Stimulated activated CD8-positive, alpha-beta memory T cell treated with anti-CD3 and anti-CD28 coated beads, Interleukin-4, amount 100 ng/mL, for 1 hour (primary cell): ENCODE measurements at places on chromosomes 4 and X.

DNA sequence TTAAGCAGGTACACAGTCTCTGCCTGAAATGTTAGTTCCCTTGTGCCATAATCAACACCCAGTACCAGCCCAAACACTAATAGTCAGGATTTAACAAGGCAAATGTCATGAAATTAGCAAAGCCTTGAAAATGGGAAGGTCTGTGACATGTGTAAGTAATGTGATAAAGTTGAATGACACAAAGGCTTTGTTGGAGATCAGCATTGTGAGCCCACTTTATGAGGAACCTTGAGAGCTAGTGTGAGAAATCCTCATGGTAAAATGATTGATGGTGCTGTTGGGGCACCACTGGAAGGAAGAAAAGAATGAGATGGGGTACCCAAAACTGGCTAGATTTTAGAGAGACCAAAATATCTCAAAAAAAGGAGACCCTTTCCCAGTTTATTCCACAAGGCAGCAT lies 3.3 kb upstream of the LIN54 start:
- DNase-seq, result no peak

- DNase-seq, result no peak
Observed at GRCh38 chrX:155611302-155611701, 1.4 kb downstream of the TMLHE start.

- no peak for DNase-seq
Observed at GRCh38 chrX:39260965-39261364, 459.7 kb downstream of the MID1IP1 start.

GRCh38 chrX:14801136-14801535 lies 71.7 kb downstream of the FANCB start:
- DNase-seq, result no peak

DNA sequence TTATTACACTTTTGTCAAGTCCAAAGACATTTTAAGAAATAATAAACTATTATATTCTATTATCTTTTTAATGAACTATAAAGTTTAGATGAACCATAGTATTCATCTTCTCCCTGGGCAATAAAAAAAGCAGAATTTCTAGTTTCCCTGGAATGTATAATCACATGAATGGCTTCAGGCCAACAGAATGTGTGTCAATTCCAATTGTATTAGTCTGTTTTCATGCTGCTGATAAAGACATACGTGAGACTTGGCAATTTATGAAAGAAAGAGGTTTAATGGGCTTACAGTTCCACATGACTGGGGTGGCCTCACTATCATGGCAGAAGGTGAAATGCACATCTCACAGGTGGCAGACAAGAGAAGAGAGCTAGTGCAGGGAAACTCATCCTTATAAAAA lies 70.7 kb upstream of the ANXA10 start:
- no peak for DNase-seq

GRCh38 chr4:183816882-183817509 lies 88.1 kb upstream of the STOX2 start:
- DNase-seq, result no peak

DNA sequence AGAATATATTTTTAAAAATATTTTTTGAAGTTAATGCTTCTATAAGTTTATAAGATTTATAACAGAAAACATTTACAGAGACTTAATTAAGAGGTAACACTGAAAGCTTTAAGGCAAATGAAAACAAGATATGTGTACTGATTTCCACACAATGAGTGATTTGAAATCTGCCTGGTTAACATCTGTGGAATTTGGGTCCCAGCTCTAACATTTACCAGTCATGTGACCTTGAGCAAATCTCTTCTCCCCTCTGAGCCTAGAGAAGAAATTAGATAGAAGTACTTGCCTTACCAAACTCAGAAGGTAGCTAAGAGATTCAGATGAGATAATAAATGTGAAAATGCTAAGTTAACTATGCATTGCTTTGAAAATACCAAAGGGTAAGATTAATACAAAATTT lies 458.8 kb upstream of the LCORL start:
- DNase-seq, result no peak

- no peak for DNase-seq
Observed at GRCh38 chrX:13837290-13837745, 20.4 kb upstream of the GPM6B start.

- DNase-seq, result no peak
Observed at GRCh38 chrX:118508221-118508620, 12.6 kb downstream of the DOCK11 start.

- no peak for DNase-seq
Observed at GRCh38 chrX:115367455-115367854, 77.9 kb downstream of the LUZP4 start.

- DNase-seq, result no peak
Observed at GRCh38 chr4:105520819-105521790, 31.3 kb upstream of the ARHGEF38 start.

- DNase-seq, result no peak
Observed at GRCh38 chrX:4249401-4249800, 536.0 kb upstream of the PRKX start.

DNA sequence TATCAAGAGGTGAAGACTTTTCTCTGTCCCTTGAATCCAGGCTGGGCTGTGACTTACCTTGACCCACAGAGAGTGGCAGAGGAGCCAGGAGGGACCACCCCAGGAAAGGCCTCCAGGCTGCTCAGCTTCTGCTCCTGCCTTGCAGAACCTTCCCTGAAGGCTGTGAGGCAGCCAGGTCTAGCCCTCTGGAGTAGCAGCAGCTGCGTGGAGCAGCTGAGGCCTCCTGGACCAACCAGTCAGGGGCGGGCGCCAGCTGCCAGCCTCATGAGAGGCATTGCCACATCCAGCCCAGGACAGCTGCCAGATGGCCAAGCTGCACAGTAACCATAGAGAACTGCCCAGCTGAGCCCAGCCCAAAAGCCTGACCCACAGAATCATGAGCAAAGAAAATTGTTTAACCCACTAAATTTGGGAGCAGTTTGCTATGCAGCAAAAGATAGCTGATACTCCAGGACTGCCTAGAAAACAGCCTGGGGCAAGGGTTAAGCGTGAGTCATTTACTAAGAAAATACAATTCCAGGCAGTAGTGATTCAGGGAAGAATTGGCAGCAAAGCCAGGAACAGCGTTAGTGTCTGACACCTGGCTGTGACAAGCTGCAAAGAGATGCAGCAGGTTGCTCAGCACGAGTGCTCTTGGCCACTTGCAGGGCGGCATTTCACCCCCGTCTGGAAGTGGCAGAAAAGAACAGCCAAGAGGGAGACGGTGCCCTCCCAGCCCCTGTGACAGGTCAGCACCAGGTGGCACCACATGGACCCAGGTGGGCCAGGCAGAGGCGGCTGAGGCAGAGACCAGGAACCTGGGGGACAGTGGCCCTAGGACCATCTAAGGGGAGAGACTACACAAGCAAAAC lies 14.7 kb upstream of the PDE6B start:
- no peak for DNase-seq

DNA sequence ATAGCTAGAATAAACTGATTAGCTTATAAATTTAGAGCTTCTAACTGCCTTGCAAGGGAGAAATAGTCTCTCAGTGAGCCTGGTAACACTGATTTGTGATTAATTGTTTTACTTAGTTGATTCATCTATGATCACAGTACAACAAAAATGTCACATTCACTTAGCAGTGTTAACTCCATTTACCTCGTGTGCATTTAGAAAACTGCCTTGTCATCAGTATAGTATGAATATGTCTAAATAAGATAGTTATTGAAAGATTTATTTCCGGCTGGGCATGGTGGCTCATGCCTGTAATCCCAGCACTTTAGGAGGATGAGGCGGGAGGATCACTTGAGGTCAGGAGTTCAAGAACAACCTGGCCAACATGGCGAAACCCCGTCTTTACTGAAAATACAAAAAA lies 39.3 kb downstream of the FAM199X start:
- no peak for DNase-seq

GRCh38 chr4:81468678-81469077 lies 3.0 kb downstream of the RASGEF1B start:
- no peak for DNase-seq

- DNase-seq, result no peak
Observed at GRCh38 chr4:48439988-48440387, 43.2 kb upstream of the SLC10A4 start.

DNA sequence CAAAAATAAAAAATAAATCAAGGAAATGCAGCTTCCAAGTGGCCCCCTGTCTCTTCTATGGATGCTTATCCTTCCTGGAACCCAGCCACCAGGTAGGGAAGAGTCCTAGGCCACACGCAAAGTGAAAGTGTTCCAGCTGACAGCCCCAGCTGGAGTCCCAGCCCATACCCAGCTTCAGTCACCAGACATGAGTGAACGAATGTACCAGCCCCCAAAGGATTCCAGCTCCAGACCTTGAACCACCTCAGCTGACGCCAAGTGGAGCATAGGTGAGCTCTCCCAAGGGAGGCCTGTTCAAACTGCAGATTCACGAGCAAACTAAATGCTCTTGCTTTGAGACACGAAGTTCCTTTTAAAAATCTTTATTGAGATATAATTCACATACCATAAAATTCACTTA lies 62.0 kb downstream of the BCOR start:
- no peak for DNase-seq

GRCh38 chr4:142081025-142081424 lies 444.6 kb downstream of the IL15 start:
- DNase-seq, result no peak
